Progenitor cell of endocrine pancreas (in vitro differentiated cells): ENCODE measurements at places on chromosomes 5 and 9. TPM values are rescaled to one million over a fixed set of nuclear protein-coding genes. Genes with fewer than 3 reads are reported as not detected.

GRCh38 chr5:146484714-146485391 lies 31.1 kb downstream of the GPR151 start:
- DNase-seq: no peak

DNA sequence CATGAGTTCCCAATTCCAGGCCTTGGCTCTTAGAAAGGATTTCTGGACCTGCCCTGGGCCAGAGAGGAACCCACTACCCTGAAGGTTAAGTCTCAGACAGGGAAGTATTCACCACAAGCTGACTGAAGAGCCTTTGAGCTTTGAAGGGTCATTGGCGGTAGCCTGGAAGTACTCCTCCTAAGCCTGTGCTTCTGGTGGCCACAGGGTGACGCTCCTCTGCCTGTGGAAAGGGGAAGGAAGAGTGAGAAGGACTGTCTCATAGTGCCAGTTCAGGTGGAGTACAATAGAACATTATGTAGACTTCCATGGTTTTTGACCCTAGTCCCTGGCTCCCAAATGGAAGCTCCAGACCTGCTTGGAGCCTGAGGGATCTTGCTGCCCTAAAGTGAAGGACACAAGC lies 1233.2 kb upstream of the CDH6 start:
- DNase-seq: no peak

- no peak for DNase-seq
These were observed 78.4 kb downstream of the SREK1 start for GRCh38 chr5:66222455-66222854.

The PPIC gene
- 21.0 and 26.0 TPM in 2 replicates for total RNA-seq
